ENCODE measurements at places on chromosomes 1 and 21. TPM values are rescaled to one million over a fixed set of nuclear protein-coding genes. Genes with fewer than 3 reads are reported as not detected.

BOLA1 gene
- total RNA-seq: 2.4 TPM

DNA sequence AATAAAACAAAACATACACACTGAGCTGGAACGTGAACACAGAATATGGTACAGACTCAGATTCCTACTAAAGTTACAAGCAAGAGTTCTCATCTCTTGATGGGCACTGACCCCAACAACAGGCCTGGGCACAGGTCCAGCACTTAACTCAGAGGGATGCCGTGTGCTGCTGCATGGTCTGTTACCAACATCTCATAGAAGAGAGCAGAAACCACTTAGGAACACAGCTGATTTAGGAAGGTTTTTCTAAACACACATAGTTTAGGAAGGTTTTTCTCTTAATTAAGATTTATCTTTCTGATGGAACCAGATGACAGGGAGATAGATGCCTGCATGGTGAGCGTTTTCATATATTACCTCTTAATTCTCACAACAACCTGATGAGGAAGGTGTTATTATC lies 1.5 kb downstream of the GCLM start:
- peaks cover 7% of the 10 kb centered on the region for H3K4me1 ChIP-seq
- no peaks in the 10 kb centered on the region for H3K36me3 ChIP-seq
- DNase-seq: peak; percentile 4
- no peak overlapping the region for H3K27ac ChIP-seq

GRCh38 chr1:151196292-151196800 lies 2.0 kb upstream of the PIP5K1A start:
- peaks cover 13% of the 10 kb centered on the region for H3K4me1 ChIP-seq
- H3K4me3 ChIP-seq: no peak overlapping the region
- no peak overlapping the region for H3K27ac ChIP-seq
- H3K27me3 ChIP-seq: peaks cover 4% of the 10 kb centered on the region
- DNase-seq: peak; percentile 71

DNA sequence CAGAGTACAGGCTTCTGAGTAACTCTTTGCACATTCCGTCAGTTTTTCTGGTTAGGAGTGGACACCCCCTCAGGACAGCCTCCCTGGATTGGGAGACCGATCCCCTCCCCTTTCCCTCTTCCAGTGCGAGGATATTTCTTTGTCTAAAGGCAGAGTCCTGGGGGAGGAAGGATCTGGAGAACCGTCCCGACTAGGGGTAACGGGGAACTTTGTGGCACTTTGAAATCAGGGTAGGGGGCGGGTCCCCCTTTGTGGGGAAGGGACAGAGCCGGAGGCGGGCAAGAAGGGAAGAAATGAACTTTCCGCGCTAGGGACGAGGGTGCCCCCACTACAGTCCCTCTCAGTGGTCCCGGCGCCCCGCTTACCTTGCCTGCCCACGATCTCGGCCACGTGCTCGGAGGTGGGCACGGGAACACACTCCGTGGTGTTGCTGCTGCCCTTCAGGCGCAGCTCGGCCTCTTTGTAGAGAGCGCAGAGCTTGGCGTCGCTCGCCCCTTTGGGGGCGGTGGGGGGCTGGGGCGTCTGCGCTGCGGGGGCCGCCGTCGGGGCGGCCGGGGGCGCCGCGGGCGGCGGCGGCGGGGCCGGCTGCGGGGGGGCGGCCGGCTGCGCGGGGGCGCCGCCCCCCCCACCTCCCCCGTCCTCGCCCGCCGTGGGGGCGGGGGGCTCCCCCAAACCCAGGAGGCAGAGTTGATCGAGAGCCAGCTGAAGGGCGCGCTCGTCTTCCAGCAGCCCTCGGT lies 917 bp downstream of the MEX3A start:
- H3K4me3 ChIP-seq: peak overlapping the region; percentile 99
- H3K36me3 ChIP-seq: no peaks in the 10 kb centered on the region
- peak overlapping the region; percentile 99 for H3K27ac ChIP-seq
- H3K27me3 ChIP-seq: no peaks in the 10 kb centered on the region
- peaks cover 61% of the 10 kb centered on the region for H3K4me1 ChIP-seq
- peak; percentile 72 for DNase-seq

DNA sequence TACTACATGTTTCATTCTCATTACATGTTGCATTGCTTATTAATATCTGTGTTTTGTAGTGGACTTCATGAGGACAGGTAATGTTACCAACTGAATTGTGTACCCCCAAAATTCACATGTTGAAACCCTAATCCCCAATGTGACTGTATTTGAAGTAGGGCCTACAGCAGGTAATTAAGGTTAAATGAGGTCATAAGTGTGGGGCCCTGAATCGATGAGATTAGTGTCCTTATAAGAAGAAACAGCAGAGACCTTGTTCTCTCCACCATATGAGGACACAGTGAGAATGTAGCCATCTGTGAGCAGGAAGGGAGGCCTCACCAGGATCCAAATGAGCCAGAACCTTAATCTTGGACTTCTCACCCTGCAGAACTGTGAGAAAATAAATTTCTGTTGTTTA lies 15.0 kb upstream of the IFNAR1 start:
- no peak for DNase-seq
- H3K4me3 ChIP-seq: no peak overlapping the region
- peaks cover 14% of the 10 kb centered on the region for H3K4me1 ChIP-seq

- no peak overlapping the region for H3K4me3 ChIP-seq
- no peak for DNase-seq
- no peaks in the 10 kb centered on the region for H3K36me3 ChIP-seq
- no peaks in the 10 kb centered on the region for H3K27me3 ChIP-seq
- no peak overlapping the region for H3K27ac ChIP-seq
These were observed 886.8 kb downstream of the KCNT2 start for GRCh38 chr1:195721210-195721971.

All from neural progenitor cell (in vitro differentiated cells).